Endothelial cell of umbilical vein (primary cell): ENCODE measurements at places on chromosomes 6 and 20. TPM values are rescaled to one million over a fixed set of nuclear protein-coding genes. Genes with fewer than 3 reads are reported as not detected.

DNA sequence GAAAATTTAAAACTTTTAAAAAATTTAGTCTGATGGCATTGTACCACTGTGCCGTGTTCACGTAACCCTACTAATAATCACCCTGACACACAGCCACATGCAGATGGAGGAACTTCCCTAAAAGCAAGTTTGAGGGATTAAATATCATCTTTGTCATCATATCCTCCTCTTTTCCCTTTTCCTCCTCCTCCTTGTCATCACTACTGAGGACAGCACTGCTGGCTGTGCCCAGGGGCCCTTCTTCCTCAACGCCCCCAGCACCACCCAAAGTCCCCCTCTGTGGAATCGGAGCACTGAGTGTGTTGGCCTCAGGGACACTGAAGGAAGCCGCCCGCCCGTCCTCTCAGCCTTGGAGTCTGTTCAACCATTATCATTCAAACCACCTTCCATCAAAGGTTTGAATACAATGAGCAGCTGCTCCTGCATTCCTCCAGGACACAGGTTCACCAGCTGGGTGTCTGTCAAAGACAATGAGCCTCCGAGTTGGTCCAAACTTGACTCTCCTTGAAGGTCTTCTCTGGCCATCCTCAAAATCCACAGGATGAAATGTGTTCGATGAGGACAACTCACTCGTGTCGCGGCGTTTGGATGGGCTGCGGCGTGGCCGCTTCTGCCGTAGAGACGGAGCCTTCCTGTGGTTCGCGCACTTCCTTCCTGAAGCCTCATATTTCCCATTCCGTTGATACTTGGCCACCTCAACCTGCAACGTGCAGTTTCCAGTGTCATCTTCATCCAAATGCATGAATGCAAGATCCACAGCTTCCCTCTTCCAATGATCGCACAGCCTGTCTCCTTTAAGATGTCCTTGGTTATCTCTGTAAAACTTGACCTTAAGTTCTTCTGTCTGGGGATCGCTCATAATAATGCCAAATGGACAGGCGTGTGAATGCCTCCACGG lies 23.3 kb downstream of the NQO2 start:
- no peak for DNase-seq

DNA sequence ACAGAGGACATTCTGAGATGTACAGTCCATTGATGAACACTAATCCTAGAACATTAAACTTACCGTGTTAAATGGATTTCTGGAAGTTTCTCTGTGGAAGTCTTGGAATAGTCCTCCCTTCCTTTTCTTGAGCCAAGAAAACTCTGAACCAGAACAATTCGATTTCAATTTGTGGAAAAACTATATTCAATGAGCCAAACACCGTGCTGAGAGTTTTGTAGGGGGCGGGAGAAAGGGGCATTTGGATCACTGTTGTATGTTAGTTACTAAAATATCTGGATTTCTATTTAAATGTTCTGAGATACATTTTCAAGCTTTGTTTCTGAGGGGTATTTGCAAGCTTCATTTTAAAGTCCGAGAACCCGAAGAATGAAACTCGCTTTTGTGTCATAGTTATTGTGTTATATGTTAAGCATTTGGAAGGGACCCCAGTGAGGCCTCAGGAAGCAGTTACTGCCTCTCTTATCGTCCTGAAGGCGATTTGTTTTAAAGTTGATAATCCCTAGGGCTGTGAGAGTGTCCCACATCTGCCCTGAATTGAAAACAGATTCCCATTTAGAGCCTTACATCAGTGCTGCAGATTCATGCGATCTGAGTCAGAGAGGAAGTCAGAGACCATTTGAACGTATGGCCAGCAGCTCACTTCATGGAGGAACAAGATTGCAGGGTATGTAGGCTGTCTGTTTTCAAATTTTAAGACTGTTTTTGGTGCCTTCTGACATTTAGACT lies 70.8 kb upstream of the SASH1 start:
- DNase-seq = peak; percentile 89

GRCh38 chr6:6366803-6367202 lies 46.3 kb upstream of the F13A1 start:
- no peak for DNase-seq

Gene SLC24A3
- not detected in 2 replicates for total RNA-seq
